ENCODE measurements at places on chromosomes 6 and 20.

DNA sequence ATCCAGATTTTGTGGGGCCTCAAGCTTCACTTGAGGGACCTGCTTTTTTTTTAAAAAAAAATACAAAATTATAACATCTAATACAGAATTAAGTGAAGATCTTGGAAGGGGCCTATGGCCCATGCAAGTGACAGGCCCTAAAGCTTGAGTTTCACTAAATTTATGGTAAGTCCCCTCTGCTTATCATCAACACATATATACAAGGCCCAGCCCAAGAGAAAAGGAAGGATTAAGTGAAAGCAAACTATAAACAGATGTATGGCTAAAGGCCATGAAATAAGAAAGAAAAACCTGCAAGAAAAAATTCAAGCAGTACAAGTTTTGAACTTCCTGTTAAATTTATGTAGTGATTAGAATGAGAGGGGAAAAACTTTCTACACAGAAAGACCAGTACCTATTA lies 86.8 kb downstream of the CDC40 start:
- no peak for DNase-seq

DNA sequence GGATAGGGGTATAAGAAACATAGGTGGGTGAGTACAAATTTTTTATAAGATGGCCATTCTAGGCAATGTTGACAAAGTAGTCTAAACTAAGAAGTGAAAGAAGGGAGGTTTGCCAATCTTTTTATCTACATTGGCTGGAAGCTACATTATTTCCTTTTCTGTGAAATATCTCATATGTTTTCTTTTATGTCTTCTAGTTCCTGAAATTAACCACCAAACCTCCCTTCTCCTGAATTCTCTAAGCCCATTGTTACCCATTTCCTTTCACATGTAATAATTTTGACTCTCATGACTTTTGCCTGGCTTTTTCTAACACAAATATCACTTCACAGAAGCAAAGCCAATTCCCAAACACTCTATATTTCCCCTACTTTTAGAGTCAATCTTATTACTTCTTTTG lies 496.2 kb upstream of the JAG1 start:
- DNase-seq, result no peak

DNA sequence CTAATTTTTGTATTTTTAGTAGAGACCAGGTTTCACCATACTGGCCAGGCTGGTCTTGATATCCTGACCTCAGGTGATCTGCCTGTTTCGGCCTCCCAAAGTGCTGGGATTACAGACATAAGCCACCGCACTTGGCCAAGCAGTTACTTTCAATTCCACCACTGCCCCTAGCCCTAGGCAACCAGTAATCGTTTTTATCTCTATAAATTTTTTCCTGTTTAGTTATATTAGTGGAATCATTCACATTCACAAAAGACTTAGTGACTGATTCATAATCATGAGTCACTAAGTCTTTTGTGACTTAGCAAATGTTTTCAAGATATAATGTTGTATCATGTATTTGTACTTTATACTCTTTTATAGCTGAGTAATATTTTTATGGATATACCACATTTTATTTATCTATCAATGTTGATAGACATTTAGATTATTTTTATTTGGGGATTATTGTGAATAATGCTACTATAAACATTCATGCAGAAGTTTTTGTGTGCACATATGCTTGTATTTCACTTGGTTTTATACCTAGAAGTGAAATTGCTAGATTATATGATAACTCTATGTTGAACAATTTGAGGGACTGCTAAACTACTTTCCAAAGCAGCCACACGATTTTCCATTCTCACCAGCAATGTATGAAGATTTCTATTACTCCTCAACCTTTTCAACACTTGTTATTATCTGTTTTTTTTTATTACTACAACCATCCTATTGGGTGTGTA lies 421.4 kb upstream of the ID4 start:
- no peak for DNase-seq

GRCh38 chr20:48333707-48334106 lies 494.1 kb downstream of the PREX1 start:
- no peak for DNase-seq

DNA sequence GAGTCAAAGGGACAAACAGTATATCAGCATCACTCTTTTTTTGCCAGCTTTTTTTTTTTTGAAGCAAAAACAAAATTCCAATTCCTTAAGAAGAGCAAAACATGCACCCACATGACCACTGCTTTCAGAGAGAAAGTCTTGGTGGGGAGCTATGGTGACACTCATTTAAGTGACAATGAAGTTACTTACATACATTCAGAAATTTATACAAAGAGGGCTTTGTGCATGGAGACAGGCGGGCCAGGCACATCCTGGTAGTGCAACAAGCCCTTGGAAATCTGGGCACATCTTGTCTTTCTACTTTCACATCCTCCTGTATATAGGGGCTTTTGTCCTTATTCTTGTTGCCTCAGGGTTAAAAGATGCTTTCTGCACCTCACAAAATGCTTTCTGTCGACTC lies 55.9 kb downstream of the IL22RA2 start:
- no peak for DNase-seq

DNA sequence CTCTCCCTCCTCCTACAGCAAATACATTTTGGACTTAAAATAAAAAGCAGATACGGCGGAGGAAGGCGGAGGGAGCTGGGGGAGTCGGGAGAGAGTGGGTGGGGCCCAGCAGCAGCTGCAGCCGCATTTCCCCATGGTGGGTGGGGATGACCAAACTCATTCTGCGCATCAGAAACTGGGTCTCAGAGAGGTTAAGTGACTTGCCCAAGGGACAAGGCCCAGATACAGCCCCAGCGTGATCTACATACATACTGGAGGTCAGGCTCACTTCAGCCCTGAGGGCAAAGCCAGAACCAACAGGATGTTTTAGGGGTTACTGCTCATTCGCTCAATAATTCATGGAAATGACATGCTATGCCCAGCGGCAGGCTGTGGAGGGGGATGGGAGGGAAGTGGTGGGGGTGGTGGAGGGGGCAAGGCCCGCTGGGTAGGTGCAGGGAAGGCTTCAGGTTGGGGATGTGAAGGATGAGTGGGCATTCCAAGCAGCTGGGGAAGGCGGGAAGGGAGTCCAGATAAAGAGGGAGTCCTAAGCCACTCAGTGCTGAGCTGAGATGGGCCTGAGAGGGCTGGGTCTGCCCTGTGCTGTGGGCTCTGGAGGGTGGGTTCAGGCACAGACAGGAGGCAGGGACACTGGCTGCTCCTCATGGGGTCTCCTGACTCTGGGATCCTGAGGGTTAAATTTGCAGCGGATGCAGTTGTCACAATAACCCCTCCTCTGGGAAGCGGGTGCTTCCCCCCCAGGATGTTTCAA lies 31.0 kb downstream of the DLGAP4 start:
- no peak for DNase-seq

- DNase-seq, result no peak
Observed at GRCh38 chr6:69865126-69865525, 1.2 kb upstream of the COL19A1 start.

DNA sequence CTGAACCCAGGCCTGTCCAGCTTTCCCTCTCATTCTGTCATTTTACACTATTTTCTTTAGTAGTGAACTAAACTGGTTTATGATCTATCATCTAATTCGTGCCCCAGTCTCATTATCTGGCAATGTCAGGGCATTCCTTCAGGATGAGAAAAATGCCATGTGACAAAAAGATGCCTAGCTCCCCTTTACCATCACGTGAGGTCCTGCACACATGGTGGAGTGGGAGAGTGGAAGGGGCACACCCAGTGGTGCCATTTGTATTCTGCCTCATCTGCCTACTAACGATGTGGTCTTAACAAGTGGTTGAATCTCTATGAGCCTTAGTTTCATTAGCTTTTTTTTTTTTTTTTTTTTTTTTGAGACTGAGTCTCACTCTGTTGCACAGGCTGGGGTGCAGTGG lies 41.2 kb downstream of the CDC5L start:
- no peak for DNase-seq

- no peak for DNase-seq
Observed at GRCh38 chr6:36610956-36611336, 16.8 kb downstream of the SRSF3 start.

DNA sequence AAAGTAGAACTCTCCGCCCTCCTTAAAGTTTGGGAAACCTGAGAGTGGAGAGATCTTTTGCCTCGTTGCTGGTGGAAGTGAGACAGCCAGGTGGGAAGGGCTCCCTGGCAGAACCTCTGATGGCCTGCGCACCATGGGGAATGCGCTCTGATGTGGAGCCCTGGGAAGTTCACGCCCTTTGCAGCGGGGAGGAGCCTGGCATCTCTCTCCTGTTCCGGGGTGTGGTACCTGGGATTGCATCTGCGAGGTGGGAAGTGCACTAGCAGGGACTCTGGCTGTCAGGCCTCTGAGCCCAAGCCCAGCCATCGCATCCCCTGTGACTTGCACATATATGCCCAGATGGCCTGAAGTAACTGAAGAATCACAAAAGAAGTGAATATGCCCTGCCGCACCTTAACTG lies 159.8 kb downstream of the AKAP7 start:
- DNase-seq, result no peak

GRCh38 chr20:12152996-12153395 lies 235.3 kb downstream of the BTBD3 start:
- no peak for DNase-seq

GRCh38 chr6:21738180-21739094 lies 144.9 kb downstream of the SOX4 start:
- peak; percentile 29 for DNase-seq

DNA sequence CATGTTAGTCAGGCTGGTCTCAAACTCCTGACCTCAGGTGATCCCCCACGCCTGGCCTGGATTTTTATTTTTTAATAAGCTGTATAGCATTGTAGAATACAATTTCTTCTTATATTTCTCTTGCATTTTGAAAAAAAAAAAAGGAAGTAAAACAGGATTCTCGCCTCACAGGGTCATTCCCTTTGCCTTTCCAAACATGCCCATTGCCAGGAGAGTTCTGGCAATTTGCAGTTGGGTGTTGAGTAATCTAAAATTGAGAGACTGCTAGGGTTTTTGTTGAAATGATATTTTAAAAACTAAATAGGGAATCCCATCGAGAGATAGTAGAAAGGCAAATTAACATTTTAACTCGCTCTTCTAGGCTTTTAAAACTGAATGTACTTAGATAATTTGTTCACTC lies 196.1 kb downstream of the JARID2 start:
- no peak for DNase-seq

DNA sequence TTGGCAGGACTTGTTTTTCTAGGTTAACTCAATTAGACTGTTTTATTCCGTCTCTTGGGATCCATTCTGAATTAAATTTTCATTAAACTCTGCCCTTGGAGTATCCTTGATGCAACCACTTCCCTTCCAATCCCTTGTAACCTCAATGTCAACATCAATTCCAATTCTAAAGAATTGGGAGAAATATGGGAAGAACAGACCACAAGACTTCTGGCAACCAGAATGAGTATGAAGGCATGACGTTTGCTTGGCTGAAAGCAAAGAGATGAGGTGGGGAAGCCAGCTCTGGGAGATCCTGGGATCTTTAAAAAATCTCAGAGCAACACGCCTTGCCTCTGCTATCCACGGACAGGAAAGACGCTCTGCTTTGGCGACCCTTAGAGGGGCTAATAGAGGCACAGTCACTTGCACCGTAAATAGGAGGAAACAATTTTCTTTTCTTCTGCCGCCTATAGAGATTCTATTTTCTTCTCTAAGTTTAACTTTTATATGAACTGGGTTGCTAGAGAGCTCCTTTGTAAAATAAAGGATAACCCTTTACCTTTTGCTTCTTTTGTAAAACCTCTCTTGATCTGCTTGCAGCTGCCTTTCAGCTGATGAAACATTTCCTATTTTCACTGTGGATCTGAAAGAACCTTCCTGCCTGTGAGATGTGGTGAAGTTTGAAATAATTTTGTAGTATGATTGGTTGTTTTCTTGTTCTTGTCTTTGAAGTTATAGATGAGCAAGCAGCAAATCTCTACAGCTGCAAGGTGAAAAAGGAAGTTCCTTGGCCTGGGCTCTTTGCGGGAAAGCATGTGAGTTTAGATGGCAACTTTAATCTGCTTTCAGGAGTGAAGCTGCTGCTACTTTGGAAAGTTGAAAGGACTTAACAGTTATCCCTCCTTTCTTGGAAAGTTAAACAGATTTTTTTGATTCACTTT lies at the start of gene ASIP:
TSS of gene ASIP (plus strand) at position 731 of the 923 bp plus-strand sequence. CDS start 18,952 bp downstream, outside the sequence.
- DNase-seq, result no peak

- no peak for DNase-seq
Observed at GRCh38 chr6:385614-386013, 5.9 kb upstream of the IRF4 start.

DNA sequence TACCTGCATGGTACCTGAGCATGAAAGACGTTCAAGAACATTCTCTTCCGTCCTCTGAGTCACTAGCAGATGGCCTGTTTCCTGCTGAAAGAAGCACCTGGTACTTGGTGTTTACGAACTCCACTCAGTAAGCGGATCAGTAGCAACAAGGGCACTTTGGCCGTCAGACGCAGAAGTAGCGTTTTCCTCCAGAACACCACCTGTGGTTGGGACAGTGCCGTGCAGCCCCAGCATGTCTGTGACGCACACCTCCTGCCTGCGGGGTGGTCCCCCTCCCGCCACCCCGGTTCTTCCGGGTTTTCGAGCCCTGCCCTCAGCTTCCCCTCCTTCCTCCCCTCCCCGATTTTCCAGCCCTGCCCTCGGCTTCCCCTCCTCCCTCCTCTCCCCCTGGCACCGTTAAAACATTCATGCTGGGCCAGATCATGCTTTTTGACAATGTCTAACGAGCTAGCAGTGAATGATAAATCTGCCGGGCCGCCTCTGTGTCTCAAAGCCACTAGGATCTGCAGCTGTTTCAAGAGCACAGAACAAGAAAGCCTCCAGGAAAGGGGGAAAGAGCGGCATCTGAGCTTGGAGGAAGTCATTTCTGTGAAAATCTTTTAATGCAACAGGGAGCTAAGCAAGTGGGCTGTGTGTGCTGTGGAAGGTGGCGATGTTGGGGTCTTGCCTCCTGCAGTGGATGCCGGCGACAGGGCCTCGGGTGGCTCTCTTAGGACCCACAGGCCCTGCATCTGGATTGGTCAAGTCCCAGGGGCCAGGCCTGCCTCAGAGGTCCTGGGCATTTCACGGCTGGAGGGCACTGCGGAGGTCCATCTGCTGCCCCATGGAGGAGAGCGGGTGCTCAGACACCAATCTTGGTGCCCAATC lies 207.9 kb downstream of the ERMARD start:
- DNase-seq, result peak; percentile 98

- no peak for DNase-seq
Observed at GRCh38 chr6:50098641-50098993, 48.9 kb upstream of the DEFB112 start.

GRCh38 chr6:79469376-79470246 lies 67.6 kb downstream of the LCA5 start:
- no peak for DNase-seq

GRCh38 chr6:63487103-63487813 lies 85.0 kb upstream of the LOC128125822 start:
- no peak for DNase-seq

DNA sequence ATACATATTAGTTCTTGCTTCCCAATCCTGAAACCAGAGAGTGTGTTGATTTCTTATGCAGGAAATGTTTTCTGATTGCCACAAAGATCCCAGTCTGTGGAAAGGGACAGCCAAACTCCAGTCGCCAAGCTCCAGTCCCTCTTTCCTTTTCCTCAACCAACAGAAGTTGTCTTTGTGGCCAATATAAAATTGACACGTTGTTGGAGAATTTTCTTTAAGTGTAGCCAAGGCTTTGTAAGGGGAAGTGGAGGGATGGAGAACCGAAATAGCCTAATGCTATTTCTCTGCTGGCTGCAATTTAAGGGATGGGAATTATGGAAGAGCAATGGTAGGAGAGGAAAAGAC lies 5.4 kb downstream of the ADGRB3 start:
- DNase-seq, result no peak
